ENCODE measurements at places on chromosomes 2 and 18.

DNA sequence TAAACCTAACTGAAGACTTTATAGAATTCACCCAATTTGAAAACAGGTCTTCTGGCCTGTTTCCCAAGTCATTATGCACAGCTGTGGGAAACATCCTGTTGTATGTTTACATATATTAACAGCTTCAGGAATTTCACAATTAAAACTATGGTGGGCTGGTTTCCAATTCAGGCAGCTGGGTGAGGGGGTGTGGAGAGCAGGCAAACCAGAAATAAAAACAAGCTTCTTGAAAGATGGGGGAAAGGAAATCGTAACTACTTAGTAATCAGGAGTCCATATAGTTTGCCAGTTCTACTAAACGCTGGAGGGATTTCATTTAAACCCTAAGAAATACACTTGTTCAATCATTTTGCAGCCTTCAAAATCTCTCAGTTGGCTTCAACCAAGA lies 22.8 kb downstream of the ATP8B1 start:
- no peak for DNase-seq

DNA sequence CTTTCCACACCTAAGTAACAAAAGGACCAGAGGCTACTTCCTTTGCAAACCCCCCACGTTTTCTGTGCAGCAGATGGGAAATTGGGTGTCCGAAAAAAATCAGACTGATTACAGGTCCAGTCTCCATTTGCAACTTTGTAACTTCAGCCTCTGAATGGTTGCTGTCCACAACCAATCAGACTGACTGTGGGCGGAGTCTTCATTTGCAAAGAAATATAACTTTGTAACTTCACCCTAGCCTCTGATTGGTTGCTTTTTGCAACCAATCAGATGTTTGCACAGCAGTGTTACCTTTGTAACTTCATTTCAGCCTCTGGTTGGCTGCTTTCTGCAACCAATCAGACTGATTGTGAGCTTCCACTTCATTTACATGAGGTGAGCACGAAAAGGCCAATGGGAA lies 27.8 kb upstream of the CACNB4 start:
- DNase-seq, result no peak

DNA sequence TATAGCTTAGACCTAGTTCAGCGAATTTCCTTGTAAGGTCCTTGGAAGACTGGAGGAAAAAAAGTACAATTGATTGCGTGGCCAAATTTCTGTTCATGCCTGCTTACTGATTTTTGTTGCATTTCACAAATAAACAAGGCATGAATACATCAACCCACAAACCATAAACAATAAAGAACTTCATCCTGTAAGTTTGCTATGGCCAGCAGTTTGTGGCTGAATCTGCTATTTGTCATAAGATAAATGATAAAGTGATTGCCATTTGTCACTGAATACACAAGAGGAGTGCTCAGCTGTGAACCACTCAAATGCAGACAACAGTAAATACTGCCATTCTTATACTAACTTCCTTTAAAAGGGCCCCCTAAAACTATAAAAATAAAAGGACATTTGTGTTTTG lies 259.5 kb downstream of the CCDC178 start:
- DNase-seq, result no peak

DNA sequence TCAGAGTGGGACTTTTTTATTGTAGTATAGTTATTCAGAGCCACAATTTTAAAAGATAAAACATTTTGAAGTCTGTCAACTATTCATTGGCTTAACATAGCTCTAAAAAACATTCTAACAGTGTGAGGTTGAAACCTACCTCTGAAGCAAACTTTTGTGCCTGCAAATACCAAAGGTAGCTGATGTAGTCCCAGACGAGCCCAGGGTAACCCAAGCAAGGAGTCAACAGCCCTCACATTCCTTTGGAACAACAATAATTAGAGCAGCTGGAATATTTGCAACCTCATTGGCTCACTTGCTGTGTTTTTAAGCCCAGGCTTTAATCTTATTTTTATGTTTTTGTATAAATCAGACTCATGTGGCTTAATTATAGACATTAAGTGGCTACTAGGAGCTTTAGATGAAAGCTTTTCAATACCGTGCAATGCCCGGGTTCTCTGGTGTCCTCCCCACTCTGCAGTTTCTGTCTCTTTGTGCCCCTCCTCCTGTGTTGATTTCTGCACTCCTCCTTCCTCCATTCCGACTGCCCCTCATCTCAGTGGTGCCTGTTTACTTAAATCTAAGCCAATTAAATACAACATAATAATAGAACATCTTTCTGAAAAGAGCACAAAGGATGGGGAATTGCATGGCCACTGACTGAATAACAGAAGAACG lies 157.9 kb upstream of the UNC80 start:
- DNase-seq, result no peak

DNA sequence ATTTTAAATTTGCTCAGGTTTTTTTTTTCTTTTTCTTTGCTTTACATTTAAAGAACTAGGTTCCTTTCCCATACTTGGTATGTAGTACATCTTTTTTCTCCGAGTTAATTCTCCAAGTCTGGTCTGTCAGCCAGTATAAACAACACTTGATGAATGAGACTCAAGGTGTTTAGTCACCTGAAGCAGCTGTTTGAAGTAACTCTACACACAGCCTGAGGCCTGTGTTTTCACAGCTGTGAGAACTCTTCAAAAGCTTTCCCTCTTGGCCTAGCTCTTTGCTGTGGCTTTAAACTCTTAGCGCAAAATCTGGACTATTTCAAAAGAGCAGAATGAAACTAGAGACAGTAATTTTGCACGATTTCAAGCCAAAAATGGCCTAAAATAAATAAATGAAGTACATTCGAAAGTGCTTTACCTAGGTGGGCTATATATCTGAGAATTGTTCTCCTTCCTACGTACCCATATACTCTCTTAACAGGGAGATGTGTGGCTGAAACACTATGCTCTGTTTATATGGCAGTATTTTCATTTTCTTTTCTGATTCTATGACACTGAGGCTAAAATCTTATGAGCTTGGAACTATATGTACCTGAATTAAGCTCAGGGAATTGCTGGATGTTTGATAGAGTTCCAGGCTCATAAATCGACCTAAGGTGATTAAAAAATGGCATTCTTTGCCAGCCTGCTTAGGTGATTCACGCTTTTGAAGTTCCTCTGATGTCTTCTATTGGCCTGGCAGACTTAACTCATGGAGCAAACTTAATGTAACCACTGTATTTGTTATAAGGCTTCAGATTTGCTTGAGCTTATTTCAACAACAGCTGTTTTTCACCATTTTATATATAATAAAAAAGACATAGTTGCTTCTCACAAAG lies 1044.1 kb upstream of the ZEB2 start:
- no peak for DNase-seq

DNA sequence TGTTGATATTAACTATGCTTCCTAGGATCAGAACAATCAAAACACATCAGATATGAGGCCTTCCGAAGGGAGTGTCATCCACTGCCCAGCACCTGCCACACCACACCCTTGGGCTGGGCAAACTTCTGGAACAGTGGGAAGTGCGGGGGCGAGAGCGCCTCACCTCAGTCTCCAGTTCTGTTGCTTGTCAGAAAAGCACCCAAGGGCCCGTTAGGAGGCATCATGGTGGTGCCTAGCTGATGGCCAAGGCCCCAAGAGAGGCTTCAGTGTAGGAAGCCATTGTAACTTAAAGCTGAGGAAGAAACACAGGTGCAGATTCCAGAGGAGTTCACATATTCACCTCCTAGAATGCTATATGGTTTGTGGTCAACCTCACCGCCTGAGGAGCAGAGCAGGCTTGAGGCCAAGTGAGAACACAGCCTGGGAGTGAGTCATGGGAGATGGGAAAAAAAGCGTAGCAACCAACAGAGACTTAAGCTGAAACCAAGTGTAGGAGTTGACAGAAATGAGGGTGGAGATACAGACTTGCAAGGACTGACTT lies 85.1 kb upstream of the ATL2 start:
- no peak for DNase-seq

- DNase-seq, result no peak
Measured at GRCh38 chr2:44692821-44693220, 248.7 kb upstream of the SIX3 start.

GRCh38 chr18:31646332-31647126 lies 37.9 kb downstream of the B4GALT6 start:
- no peak for DNase-seq

- no peak for DNase-seq
Measured at GRCh38 chr2:12478151-12479064, 238.3 kb upstream of the TRIB2 start.

GRCh38 chr2:71605781-71606241 lies 152.4 kb downstream of the DYSF start:
- no peak for DNase-seq

DNA sequence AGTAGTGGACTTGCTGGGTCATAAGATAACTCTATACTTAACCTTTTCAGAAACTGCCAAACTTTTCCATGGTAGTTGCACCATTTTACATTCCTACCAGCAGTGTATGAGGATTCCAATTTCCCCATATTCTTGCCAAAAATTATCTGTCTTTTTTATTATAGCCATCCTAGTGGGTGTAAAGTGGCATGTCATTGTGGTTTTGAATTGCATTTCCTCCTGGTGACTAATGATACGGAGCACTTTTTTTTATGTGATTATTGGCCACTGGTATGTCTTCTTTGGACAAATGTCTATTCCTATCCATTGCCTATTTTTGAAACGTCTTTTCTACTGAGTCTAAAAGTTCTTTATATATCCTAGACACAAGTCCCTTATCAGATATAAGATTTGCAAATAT lies 44.3 kb downstream of the CACNB4 start:
- DNase-seq, result no peak

DNA sequence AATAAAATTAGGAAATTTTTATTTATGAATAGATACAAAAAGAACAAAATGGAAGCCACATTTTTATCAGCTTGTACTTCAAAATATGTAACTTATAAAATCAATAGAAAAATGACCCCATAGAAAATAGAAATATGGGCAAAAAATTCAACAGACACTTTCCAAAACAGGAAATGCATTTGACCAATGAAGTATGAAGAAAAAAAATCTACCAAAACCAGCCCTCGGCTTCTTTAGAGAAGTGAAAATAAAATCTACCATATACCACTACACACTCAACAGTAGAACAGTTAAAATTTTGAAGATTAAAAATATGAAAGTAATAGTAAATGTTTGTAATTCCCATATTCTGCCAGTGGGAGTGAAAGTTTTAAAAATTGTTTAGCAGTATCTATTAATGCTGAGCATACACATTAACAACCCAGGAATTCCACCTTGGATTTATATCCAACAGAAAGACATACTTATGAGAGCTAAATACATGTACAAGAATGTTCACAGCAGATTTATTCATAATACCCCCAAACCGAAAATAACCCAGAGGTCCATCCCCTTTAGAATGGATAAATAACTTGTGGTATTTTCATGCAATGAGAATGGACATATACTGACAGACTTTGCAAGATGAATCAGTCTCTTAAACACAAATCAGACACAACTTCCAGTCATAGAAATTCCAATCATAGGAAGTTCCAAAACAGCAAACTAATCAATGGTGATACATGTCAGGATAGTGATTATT lies 318.0 kb downstream of the FIGN start:
- DNase-seq, result no peak

DNA sequence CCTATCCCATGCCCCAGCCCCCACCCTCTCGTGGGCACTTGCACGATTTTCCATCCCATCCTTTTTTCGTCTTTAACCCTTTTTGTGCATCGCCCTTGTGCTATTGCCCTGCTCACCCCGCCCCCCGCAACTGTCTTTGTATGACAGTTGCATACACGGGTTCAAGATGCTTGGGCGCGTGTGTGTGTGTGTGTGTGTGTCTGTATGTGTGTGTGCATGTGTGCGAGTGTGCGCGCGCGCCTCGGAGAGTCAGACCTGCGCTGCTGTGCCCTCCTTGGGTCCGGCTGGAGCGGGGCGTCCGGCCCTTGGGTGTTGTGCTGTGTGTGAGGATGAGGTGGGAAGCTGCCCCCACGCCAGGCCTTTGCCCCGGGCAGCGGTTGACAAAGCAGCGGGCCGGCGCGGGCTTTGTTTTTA lies 230.7 kb downstream of the HAUS1 start:
- no peak for DNase-seq

- no peak for DNase-seq
Measured at GRCh38 chr2:84805250-84805958, 75.5 kb downstream of the TRABD2A start.

DNA sequence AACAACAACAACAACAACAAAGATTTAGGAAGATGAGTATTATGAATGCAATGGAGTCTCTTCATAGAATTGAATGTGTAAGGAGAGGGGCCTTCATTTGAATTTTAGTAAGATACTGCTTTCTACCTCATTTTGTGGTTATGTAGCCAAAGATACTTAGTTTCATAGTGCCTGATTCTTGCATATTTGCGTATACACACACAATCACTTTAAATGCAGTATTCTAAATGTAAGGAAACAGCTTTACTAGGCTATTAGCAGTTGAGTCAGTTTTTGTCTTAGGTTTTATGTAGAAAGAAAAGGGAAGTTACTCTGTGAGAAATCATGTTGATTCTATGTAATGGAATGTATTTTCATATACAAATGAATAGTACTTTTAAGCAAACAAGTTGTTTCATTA lies 80.5 kb downstream of the HAUS1 start:
- no peak for DNase-seq

- no peak for DNase-seq
Measured at GRCh38 chr2:200308546-200309295, 2.2 kb downstream of the SPATS2L start.

- no peak for DNase-seq
Measured at GRCh38 chr2:216596236-216596979, 36.8 kb upstream of the IGFBP2 start.

GRCh38 chr18:38747153-38747552 lies 1181.6 kb upstream of the CELF4 start:
- DNase-seq, result no peak

GRCh38 chr2:113021312-113021711 lies 16.1 kb downstream of the IL36A start:
- no peak for DNase-seq

DNA sequence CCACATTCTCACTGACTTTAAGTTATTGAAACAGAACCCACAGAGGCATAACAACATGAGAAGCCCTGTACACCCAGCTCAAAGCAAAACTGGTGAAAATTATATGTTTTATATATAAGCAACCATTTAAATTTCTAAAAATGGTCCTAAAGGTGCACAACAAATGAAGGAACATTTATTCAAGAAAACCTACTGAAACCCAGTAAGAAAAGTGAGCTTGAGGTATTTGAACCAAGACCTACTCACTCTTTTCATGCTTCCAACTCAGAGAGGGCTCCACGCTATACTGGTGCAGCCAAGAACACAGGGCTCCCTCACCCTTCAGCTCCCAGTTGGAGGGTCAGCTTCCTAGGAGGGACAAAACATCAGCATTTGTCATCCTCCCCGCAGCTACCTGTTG lies 2.1 kb upstream of the CACNB4 start:
- no peak for DNase-seq

- DNase-seq, result no peak
Measured at GRCh38 chr18:58637946-58638345, 9.1 kb upstream of the ALPK2 start.
